ENCODE measurements at places on chromosomes 11 and 22.

DNA sequence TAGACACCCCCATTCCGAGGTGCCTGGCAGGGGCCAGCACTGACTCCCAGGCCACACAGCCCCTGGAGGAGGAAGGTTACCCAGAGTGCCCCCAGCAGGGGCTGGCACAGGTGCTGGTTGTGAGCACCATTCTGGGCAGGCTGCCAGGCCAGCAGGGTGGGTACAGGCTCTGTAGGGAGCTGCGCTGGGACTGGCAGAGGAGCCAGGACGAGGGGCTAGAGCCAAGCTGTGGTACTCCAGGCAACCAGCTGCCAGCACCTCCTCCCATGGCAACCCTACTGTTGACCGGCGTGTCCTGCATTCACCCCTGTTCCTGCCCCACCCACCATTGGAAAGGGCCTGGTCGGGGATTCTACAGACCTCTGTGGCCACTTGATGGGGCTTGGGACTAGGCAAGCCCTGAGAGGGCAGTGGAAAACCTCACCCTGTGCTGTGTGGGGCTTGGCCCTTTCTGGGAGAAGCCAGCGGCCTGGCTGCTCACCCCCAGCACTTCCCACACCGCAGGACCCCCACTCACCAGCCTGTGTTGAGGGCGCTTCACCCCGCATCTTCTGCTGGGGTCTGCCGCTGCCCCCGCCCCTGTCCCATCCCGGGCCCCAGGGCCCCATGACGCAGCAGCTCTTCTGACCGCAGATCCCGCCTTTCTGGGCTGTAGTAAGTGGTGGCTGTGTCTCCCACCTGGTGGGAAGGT, 1.9 kb downstream of the CLDN5 start:
- no peak for DNase-seq

DNA sequence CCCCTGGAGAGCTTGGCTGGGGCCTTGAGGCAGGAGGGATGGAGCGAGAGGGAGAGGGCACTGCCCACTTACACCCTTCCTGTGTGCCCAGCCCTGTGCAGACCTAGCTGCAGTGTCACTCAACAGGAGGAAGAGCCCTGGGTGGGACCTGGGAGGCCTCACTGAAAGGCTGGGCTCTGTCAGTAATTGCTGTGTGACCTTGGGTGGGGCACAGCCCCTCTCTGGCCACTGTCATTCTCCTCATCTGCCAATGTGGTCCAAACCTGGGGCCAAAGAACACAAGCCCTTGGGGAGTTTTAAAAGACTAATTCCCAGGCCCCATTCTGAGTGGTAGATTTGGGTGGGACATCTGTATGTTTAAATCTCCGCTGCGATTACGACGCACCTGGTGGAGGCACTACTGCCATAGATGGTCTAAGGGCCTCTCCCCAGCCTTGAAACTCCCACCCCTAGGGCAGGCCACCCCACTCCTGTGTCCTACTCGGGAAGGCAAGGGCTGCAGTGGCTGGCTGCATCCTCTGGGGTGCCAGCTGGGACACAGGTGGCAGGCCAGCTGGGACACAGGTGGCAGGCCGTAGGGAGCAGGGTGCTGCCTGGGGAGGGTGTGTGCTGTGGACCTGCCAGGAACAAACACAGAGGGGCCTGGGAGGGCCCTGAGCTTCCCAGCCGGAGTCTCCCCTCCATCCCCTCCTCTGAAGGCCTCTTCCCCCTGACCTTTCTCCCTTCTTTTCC, 12.3 kb upstream of the SOX10 start:
- no peak for DNase-seq

DNA sequence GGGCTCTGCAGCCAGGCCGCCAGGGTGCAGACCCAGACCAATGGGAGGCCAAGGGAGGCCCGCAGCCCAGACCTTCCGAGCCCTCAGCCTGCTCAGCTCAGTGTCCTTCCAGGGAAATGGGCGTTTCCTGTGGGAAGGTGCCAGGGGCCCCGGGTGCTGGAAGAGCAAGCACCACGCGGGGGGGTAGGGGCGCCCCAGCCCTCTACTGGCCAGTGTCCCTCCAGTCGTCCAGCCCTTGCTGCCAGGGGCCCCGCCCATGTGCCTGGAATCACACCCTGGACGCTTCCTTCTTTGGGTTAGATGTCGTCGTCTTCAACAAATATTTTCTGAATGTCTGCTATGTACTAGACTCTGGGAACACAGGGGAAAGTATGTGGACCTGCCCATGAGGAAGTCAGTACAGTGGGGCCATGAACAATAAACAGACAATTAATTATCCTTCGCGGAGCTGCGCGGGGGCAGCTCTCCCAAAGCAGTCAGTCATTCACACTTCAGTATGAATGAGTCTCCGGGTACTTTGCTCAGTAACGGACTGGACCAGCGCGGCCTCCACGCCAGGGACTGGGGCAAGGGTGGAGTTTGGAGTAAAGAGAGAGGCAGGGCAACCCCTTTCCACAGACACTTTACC, 60.2 kb downstream of the CDKN1C start:
- DNase-seq, result no peak

DNA sequence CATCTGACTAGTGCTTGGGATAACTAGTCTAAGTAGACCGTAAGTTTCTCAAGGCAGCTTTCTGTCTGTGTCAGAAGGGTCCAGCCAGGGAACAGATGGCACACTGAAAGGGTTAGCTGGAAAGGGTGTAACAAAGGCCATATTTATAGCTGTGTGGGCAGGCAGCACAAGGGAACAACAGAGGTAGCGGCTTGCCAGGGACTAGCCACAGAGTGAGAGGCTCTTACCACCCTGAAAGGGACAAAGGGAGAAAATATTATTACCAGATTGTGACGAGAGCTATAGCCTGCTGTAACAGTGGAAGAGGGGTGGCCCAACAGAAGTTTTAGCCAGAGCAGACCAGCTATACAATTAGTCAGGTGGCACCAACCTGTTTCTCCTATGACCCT, 129.4 kb downstream of the CCDC34 start:
- DNase-seq, result no peak

- DNase-seq, result no peak
Measured at GRCh38 chr11:119434591-119435330, 11.8 kb upstream of the THY1 start.

GRCh38 chr11:15223318-15223717, 108.6 kb downstream of the INSC start:
- no peak for DNase-seq

GRCh38 chr11:71482746-71483364, 29.9 kb downstream of the NADSYN1 start:
- no peak for DNase-seq

Data from hematopoietic multipotent progenitor cell treated with erythropoietin and hydrocortisone succinate and interleukin-3 and kit ligand, for 15 days (in vitro differentiated cells).